A172 (cell line): ENCODE measurements at places on chromosomes 11 and 22. TPM values are rescaled to one million over a fixed set of nuclear protein-coding genes. Genes with fewer than 3 reads are reported as not detected.

DNA sequence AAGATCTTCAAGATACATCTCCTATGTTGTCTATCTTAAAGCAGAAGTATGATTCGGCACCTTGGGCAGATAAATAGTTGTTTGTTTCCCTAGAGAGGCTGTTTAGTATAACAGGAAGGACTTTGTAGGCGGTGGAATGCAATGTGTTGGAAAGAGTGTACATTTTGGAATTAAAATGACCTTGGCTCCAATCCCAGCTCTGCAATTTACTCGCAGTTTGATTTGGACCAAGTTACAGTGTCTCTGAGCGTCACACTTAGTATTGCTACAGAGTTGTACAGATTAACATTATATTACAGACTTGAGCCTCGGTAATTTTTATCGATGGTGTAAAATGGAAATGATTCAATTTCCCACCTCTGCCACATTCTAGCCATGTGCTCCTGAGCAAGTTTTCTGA is 265.3 kb downstream of the OPCML start:
- no peak for DNase-seq

DNA sequence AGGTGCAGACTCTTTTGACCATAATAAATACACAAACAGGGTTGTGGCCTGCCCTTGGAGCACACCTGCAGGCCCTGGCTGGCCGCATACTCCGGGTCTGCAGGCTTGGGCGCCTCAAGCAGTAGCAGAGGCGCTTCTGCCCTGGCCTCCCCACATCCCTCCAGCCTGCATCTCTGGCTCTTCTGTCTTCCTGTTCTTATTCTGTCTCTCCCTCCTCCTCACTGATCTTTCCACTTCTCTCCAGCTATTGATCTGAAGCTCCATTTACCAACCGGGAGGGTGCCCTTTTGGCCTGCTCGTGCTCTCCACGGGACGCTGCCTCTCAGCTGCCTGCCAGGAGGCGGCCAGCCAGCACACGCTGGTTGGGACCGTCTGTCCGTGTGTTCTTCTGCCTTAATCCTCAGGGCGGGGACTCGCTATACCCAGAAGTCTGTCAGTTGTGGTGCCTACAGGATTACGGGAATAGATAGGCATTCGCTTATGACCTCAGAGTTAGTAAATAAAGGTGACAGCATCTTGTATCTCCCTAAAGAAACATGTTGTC is 5.2 kb downstream of the UPB1 start:
- no peak for DNase-seq

DNA sequence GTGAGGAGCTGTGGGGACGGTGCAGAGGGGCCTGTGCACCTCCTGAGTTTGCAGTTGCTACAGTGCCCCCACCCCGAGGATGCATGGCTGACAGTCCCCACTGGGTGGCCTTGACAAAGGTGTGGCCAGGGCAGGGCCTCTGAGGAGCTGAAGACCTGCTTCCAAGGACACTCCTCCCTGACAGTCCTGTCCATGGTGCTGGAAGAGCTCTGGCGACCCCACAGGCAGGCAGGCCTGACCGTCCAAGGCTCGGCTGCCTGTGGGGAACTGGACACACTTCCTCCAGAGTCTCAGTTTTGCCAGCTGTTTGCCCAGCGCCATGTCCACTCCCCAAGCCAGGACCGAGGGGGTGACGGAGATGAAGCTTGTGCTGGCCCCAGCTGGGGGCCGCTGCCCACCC is 32.7 kb downstream of the BRSK2 start:
- DNase-seq = peak; percentile 22

DNA sequence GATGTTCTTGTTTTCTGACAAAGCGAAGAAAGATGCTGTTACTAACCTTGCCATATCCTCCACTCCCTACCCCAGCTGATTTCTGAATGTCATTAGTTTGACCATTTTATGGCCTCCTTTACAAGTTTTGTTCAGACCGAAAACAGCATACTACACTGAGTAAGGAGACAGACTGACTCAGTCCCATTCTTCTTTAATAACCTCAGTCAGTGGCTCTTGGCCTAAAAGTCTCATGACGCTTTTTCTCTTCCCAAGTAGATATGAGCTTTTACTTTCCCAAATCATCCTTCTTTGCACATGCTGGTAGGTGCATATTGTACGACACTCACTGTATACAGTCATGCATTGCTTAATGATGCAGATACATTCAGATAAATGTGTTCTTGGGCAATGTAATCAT is 8.0 kb upstream of the FIBIN start:
- DNase-seq = no peak

- no peak for DNase-seq
These were observed 97.7 kb upstream of the TOP3B start for GRCh38 chr22:22080270-22080669.

- no peak for DNase-seq
These were observed 45.4 kb downstream of the KCNC1 start for GRCh38 chr11:17779861-17780594.

GRCh38 chr11:32892355-32893092 is at the start of gene QSER1:
QSER1 (plus strand) TSS chr11:32892811; CDS start chr11:32893126, 315 bp downstream.
- peak; percentile 34 for DNase-seq

Gene APIP
- total RNA-seq = 70.5 and 91.1 TPM in 2 replicates

Gene PTS
- 33.0 and 51.8 TPM in 2 replicates for total RNA-seq

Gene BCO2
- 0.10 TPM in 1 of 2 replicates, not detected in the other for total RNA-seq

Gene CHCHD10
- 2.6 and 17.3 TPM in 2 replicates for total RNA-seq

Gene HORMAD2
- not detected in 2 replicates for total RNA-seq

Gene MISFA
- total RNA-seq = 8.2 and 9.0 TPM in 2 replicates

Gene ARHGAP8
- total RNA-seq = not detected in 2 replicates
